HS-5 (cell line): ENCODE measurements at places on chromosomes 11 and 22.

GRCh38 chr11:105891685-105892084 is 130.4 kb downstream of the MSANTD4 start:
- DNase-seq = no peak

- DNase-seq = no peak
Observed at GRCh38 chr11:61911701-61912529, 5.5 kb downstream of the RAB3IL1 start.

- DNase-seq = peak; percentile 11
Observed at GRCh38 chr11:102914238-102915043, 39.7 kb upstream of the MMP12 start.

- no peak for DNase-seq
Observed at GRCh38 chr11:102239911-102240310, 77.4 kb upstream of the BIRC3 start.

DNA sequence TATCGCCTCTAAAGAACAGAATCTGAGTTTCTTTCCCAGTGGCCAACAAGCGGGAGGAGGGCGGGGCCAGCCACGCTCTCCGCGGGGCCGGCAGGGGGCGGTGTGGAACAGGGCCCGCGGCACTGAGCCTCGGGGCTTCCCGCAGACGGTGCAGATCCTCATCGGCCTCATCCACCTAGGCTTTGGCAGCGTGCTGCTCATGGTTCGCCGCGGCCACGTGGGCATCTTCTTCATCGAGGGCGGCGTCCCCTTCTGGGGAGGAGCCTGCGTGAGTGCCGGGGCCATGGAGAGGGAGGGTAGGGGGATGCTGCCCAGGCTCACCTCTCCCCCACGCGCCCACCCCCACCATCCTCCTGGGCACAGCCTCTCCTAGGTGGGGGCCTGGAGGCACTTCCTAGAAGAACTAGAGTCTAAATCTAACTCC is 10.7 kb downstream of the MS4A15 start:
- DNase-seq = no peak

- no peak for DNase-seq
Observed at GRCh38 chr11:7759010-7759409, 37.7 kb downstream of the OR5P2 start.

DNA sequence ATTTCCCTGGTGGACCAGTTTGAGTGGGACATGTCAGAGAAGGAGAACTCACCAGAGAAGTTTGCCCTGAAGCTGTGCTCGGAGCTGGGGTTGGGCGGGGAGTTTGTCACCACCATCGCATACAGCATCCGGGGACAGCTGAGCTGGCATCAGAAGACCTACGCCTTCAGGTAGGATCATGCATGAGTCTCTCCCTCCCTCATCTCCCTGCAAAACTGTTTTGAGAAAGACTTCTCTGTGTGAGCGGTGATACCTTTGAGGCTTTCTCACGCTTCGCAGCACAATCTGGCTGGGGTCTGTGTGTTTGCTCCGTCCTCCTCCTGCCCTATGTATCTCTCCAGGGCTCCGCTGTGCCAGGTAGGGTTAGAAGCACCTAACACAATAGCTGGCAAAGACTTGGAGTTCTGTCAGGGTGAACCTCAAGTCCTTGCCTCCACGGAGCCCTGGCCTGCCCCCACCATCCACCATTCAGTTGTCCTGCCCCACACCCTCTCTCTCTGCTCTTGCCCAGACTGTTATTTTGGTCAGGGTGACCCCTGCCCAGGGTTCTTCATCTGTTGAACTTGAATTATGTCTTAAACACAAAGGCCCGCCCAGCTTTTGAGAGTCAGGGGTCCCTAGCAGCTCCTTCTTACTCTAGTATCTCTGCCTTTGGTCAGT is 13.4 kb downstream of the DERL3 start:
- DNase-seq = no peak

- no peak for DNase-seq
Observed at GRCh38 chr11:111047374-111047773, 198.2 kb upstream of the POU2AF2 start.

DNA sequence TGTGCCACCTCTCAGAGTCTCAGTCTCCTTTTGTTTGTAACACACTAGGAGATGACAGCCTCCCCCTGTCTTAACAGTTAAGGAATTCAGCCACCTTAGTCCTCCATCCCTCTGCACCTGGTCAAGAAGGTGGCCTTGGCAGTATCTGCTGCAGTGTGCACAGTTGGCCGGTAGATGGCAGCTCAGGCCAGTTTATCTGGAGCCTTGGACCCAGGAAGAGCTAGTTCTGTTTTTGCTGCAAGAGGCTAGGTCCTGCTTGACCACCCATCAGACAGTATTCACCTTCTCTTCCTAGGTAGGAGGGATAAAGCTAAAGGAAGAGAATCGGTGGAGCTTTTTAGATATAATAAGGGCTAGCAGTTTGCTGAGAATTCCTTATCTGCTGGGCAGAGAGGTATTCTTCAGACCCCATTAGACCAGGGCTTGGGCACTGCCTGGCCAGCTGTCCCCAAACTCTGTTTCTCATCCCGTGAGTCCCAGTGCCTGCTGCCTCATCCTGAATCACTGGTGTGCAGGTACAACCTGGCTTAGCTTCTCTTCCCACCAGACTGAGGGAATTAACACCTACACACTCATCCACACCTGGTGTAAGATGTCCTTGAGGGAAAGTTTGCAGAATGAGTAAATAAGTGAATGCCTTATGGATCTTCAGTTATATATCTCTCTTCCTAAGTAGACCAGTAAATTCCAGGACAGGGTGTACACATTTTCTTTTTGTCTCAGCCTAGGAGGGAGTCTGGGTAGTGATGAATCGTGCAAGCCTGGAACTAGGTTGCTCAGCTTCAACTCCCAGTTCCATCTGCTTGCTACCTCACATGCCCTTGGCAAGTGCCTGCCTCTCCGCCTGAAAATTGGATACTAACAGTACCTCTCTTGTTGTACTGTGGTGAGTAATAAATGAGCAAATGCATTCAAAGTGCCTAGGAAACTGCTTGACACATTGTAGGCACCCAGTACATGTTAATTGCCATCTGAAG is 70.8 kb upstream of the NARS2 start:
- peak; percentile 35 for DNase-seq

DNA sequence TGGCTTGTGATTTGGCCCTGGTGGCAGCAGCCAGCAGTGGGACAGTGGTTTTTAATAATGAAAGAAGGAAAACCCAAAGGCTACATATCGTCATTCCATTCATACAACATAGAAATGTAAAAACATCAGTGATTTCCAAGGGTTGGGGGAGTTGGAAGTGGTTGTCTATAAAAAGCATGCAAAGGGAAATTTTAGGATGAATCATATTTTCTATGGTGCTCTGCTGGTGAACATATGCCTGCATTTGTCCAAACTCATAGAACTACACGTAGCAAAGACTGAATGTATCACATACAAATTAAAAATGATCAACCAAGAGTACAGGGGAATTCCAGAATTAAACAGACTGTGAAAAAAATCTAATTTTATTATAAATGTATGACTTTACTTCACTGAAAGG is 11.1 kb downstream of the OR5B3 start:
- DNase-seq = no peak

- no peak for DNase-seq
Observed at GRCh38 chr22:20440637-20441591, 3.3 kb upstream of the SCARF2 start.

DNA sequence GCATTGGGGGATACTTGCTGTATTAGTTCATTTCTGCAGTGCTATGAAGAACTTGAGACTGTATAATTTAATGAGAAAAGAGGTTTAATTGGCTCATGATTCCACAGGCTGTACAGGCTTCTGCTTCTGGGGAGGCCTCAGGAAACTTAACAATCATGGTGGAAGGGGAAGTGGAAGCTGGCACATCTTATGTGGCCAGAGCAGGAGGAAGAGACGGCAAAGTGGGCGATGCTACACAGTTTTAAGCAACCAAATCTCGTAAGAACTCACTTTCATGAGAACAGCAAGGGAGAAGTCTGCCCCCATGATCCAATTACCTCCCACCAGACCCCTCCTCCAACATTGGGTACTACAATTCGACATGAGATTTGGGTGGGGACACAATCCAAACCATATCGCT is 55.1 kb downstream of the TMPRSS5 start:
- DNase-seq = no peak

DNA sequence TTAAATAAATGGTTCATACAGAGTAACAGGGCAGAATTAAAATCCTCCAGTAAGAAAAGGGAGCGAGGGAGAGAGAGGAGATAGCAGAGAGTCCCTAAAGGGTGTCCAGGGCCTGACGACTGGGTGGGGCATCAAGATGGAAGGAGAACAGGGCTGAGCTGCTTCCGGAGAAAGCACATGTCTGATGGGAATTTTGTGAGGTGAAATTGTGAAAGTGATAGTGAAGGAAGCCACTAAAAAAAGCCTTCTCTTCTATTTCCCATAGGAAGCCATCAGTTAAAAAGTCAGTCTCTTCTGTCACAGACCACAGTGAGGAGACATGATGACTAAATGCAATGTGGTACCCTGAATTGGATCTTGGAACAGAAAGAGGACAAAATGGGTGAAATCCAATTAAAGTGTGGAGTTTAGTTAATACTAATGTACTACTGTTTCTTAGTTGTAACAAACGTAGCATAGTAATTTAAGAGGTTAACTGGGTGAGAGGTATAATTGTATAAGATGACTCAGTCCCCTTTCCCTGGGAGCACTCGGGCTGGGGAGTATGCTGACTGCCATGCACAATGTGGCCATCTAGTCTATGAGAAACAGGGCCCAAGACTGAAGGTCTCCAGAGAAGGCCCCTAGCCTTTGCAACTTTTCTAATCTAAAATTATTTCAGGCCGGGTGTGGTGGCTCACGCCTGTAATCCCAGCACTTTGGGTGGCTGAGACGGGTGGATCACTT is 29.5 kb upstream of the FCHSD2 start:
- no peak for DNase-seq

- DNase-seq = peak; percentile 36
Observed at GRCh38 chr11:31895926-31896325, 84.8 kb upstream of the PAX6 start.

- no peak for DNase-seq
Observed at GRCh38 chr11:118605116-118605867, 2.1 kb upstream of the PHLDB1 start.

GRCh38 chr22:23419171-23419570 is 160.9 kb downstream of the IGLL1 start:
- no peak for DNase-seq

DNA sequence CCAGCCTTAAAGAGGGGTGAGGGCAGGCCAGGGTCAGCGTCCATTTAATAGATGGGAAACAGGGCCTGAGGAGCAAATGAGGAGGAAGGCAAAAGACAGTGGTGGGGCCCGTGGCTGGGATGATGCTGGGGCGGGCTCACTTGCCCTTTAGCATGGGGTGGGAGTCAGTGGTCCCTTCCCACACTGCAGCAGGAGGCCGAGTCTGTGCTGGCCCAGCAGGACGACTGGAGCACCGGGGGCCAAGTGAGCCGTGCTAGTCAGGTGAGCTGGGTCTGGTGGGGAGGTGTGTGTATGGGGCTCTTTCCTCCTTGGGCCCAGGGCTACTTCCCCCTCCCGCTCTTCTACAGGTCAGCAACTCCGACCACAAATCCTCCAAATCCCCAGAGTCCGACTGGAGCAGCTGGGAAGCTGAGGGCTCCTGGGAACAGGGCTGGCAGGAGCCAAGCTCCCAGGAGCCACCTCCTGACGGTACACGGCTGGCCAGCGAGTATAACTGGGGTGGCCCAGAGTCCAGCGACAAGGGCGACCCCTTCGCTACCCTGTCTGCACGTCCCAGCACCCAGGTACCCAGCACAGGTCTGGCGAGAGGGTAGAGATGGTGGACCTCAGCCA is 12.8 kb downstream of the SCYL1 start:
- DNase-seq = no peak

DNA sequence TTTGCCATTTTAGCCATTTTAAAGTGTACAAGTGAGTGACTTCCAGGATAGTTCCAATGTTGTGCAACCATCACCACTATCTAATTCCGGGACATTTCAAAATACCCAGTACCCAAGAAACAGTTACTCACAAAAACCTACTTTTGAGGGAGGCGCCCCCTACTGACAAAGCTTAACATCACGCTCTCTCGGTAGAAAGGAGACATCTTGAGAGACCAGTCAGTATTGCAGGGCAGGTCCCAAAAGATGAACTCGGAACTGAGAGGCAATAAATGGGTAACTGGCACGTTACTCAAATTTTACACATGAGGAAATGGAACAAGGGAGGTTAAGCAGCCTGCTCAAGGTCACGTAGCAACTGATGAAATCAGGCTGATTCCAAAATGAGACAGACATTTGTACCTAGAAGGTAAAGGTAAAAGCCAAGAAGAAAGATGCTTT is 50.0 kb upstream of the POU2AF1 start:
- no peak for DNase-seq

DNA sequence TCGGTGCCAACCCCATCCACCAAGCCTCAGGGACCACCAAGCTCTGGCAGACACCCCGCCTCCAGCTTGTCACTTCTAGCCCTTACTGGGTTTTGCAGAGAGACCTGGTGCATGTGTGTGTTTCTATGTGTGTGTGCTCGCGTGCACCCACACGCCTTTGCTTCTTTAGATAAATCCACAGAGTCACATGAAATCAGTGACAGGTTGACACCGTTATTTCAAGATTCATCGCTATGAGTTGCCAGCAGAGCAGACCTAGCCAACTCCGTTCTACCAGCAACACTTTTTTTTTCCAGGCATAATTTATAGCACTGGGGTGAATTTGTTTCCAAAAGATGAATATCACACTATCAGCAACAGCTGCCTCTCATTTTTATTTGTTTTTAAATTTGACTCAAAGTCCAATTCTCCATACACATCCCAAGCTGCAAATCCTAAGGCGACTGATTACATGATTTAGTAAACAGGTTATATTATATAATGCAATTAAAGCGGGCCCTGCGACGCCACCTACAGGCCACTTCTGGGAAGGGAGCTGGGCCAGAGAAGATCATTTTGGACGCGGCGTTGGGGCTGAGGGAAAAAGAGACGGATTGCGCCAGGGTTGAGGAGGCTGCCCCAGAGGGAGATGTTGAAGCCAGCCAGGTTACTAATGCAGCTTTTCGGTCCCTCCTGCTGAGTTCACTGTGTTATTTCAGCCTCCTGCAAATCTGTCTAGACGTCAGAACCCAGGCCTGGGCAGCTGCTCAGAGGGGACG is 150.5 kb downstream of the FEZ1 start:
- no peak for DNase-seq

DNA sequence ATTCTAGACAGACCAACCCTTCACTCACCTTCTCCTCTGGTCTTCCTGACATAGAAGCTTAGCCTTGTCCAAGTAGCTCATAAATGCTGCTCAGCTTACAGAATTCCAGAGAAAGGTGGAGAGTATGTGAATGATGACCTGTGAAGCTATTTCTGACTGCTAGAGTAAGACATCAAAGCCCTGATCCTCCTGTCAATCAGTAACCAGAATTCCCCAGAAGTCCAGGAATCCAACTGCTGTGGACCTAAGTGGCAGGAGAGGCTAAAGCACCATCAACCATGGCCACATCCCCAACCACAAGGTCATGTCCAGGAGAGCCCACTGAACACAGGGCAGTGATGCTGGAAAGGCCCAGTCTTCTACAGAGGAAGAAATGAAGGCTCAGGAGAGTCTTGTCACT is 2.6 kb downstream of the OR51G2 start:
- no peak for DNase-seq
